Esophagus muscularis mucosa (tissue), 4 donors: ENCODE measurements at places on chromosomes 4 and X. TPM values are rescaled to one million over a fixed set of nuclear protein-coding genes. Genes with fewer than 3 reads are reported as not detected.

- peak; percentile 19 for DNase-seq
Measured at GRCh38 chr4:118974758-118975157, 86.1 kb downstream of the SYNPO2 start.

DNA sequence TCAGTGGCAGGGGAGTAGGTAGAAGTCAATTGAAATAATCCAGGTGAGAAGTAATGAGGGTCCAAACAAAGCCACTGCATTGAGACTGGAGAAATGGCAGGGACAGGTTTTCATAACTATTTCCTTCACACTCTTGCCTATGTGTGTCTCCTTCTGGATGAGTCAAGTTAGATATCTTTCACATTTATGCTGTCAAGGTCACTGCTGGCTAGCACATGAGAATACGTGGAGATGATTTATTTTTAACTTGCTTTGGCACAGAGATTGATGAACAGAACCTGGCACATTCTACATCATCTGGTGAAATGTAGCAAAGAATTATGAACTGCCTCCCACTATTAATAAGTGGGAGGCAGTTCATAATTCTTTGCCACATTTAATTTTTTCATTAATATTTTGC lies 66.7 kb upstream of the BOD1L1 start:
- DNase-seq, result no peak

- DNase-seq, result no peak
Measured at GRCh38 chr4:8038719-8039251, 99.1 kb upstream of the AFAP1 start.

DNA sequence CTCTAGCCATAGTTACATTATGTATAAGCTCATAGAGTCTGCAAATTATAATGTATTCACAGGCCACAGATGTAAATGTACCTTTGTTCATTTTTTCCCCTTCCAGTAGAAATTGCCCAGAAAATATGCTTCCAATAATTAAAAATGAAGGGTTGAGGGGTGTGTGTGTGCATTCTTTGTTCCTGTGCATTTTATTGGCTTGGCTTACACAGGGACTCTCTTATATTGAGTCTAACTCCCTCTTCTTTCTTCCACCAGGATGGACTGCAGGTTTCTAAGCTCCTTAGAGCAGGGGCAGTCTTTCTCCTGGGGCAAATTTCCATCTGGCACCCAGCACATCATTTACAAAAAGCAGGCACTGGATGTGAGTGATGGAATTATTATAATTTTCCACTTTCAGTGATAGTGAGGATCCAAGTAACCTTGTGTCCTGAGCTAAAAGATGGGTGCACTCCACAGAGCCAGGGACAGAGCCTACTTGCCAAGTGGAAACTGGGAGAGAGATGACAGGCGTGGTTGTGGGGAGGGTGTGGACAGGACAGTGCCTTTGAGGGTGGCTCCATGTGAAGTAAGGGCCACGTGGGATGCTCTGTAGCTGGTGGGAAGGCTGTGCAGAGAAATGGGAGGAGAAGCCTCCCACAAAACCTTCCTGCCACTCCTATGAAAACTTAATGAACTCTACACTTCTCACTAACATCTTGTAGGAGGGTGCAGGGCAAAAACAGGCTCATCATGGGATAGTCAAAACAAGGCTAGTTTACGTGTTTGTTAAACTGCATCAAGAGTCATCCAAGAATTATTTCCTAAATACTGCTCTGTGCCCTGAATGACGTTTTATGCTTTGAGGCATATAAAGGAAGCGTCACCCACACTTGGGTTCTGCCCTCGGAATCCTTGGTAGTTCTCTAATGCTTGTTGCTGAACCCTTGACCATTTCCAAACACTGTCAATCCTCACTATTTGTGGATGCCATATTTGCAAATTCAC lies 16.0 kb downstream of the IGFBP7 start:
- no peak for DNase-seq

GRCh38 chr4:172740434-172740833 lies 428.2 kb upstream of the GALNT7 start:
- no peak for DNase-seq

- DNase-seq, result no peak
Measured at GRCh38 chrX:123629502-123629901, 103.3 kb downstream of the THOC2 start.

DNA sequence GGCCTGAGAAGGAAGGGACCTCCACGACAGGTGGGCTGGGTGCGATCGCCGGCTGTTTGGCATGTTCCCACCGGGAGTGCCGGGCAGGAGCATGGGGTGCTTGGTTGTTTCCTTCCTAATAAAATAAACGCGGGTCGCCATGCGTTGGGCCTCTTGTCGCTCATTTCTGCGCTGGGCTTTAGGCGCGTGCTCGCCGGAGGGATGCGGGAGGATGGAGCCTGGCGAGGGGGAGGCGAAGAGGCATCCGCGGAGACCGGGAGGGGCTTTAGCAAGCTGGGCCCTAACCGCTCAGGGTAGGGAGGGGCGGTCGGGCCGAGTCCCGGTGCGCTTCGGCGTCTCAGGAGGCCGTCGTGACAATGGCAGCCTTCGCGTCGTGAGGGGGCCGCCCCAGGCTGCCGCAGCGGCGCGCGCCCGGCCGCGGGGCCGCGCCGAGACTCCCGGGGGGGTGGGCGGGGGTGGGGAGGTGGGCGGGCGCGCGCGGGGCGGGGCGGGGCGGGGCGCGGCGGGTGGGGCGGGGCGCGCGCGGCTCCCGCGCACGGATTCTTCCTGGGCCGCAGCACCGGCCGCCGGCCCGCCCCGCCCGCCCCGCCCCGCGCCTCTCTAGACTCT lies 476 bp upstream of the GDI1 start:
- no peak for DNase-seq

- no peak for DNase-seq
Measured at GRCh38 chr4:92235731-92236130, 68.0 kb upstream of the GRID2 start.

DNA sequence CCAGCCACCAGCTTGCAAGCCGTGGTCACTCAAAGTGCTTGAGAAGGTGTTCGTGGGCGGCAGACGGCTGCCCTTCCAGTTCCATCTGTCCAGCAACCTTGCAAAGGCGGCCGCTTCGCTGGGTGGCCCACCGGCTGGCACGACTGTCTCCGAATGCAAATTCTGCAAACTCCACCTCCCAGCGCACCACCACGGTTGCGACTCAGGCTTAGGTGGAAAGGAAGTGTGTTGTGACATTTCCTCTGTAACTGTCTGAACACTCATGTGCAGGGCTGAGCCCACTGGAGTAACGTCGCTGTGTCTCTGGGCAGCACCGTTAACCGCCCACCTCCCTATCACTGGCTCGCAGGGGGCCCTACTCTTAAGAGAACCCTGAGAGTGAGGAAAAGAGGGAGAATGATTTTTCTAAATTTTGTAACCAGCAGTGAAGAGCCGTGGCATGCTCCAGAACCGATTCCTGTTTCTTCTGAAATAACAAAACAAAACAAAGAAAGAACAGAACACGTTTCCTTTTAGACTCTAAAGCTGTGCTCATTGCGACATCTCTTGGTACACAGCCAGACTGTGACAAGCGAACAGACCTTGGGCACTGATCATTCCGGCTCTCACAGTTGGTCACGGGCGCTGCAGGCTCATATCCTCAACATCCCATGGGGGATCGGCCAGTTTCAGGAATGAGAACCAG lies at the start of gene P2RY8:
Gene P2RY8 (minus strand): TSS at position 155 of the 685 bp plus-strand sequence. CDS start 70,627 bp downstream, outside the sequence.
- no peak for DNase-seq

- no peak for DNase-seq
Measured at GRCh38 chr4:184190711-184191110, 27.0 kb downstream of the ENPP6 start.

GRCh38 chrX:7076245-7076661 lies 71.3 kb upstream of the STS start:
- DNase-seq, result no peak

- DNase-seq, result no peak
Measured at GRCh38 chr4:156971165-156971675, 379 bp downstream of the PDGFC start.

DNA sequence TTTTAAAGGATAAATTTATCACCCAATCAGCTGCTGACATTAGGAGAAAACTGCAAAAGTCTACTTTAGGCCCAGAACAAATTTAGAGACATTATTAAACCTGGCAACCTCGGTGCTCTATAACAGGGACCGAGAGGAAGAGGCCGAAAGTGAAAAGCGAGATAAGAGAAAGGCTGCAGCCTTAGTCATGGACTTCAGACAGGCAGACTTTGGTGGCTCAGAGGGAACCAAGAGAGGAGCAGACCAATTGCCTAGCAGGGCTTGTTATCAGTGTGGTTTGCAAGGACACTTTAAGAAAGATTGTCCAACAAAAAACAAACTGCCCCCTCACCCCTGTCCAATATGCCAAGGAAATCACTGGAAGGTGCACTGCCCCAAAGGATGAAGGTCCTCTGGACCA lies 12.8 kb upstream of the UGT2B10 start:
- no peak for DNase-seq

DNA sequence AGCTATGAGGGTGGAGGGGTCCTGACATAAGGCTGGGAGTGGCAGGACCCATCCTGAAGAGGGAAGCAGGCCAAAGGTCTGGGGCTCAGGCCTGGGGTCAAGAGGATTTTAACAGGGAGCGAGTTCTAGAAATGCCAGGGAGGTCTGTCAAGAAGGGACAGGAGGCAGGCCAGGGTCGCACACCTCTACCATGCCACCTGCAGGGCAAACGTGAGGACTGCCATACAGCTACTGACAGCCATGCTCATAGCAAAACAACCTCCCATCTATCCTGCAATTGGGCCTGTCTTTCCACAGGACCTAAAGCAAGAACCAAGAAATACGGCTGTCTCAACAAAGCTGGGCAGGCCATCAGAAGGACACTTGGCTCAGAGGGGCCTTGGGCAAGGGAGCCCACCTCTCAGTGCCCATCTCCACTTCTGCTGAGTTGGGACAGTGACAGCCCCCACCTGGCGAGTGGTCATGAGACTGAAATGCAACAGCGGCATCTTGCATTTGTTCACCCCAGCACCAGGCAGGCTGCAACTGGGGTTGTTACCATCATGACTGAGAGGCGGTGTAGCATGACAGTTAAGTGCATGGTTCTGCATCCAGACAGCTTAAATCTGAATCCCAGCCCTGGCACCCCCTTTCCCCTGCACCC lies 92.7 kb downstream of the WFS1 start:
- no peak for DNase-seq

DNA sequence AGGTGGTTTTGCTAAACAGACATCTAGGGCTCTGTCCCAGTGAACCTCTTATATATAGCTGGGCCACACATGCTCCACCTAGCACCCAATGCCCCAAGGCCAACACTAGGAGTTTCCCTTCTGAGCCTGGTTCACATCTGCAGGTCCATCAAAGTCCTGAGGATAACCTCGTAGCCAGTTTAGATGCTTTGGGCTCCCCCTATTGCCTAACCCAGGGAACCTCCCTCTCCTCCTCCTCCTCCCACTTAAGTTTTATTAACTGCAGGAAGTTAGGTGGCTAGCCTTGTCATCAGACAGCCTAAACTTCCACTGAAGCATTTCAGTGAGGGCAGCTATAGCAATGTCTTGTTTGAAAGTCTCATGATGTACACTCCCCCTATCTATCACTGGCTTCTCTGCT lies 88.0 kb downstream of the GUCY2F start:
- no peak for DNase-seq

DNA sequence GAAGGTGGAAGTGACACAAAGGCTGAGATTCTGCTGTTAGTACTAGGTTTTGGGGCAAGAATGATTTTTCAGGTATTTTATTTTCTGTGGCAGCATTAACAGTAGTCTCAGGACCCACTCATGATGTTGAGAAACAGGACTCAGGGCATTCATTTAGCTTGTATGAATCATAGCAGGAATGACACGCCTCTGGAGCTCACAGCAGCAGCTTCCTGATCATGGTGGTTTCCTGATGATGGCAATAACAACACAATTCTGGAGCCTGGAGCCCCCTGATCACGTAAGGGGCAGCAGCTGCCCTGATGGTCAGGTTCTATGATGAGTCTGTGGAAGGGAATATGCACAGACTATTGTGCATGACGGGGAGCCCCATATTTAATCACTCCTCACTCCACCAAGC lies 47.0 kb downstream of the TASL start:
- no peak for DNase-seq

DNA sequence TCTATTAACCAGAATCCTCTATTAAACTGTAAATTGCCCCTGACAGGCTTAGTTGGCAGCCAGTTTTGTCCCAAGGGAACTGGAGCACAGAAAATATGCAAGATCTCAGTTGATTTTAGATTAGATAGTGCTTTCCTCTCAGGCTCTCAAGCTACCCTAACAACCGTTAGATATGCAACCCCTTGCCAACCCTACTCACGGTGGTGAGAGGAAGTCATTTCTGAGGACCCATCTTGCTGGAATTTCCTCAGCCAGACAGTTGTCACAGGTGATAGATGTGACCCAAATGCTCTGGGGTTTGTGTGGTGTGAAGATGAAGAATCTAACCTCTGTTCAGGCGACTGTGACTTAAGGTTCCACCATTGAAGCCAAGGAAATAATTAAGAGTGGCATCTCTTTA lies 447.1 kb downstream of the MID1IP1 start:
- DNase-seq, result no peak

DNA sequence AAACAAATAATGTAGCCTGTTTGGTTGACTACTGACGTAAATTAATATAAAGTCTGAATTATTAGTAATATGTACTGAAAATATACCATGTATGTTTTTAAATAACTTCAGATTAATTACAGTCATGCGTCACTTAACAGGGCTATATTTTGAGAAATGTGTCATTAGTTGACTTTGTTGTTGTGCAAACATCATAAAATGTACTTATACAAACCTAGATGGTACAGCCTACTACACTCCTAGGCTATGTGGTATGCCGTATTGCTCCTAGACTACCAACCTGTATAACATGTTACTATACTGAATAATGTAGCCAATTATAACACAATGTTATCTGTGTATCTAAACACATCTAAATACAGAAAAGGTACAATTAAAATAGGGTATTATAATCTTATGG lies 66.6 kb downstream of the RNF150 start:
- no peak for DNase-seq

- DNase-seq, result no peak
Measured at GRCh38 chrX:15804563-15804962, 14.3 kb downstream of the ZRSR2 start.

Gene FAM149A
- 35.3 TPM for total RNA-seq

Gene FREM3
- total RNA-seq, result not detected

Gene TCEAL6
- total RNA-seq, result not detected

Gene VCX
- not detected for total RNA-seq

Gene KLKB1
- total RNA-seq, result 0.83 TPM

Gene TBC1D8B
- 3.0 TPM for total RNA-seq

Gene ZCCHC12
- 0.11 TPM for total RNA-seq

Gene PNMA5
- not detected for total RNA-seq

Gene LINC00632
- total RNA-seq, result 22.8 TPM

Gene ZNF157
- total RNA-seq, result 0.17 TPM

Gene CT45A1
- not detected for total RNA-seq

Gene SOWAHB
- not detected for total RNA-seq
